Panc1 (cell line): ENCODE measurements at places on chromosomes 11 and 22.

DNA sequence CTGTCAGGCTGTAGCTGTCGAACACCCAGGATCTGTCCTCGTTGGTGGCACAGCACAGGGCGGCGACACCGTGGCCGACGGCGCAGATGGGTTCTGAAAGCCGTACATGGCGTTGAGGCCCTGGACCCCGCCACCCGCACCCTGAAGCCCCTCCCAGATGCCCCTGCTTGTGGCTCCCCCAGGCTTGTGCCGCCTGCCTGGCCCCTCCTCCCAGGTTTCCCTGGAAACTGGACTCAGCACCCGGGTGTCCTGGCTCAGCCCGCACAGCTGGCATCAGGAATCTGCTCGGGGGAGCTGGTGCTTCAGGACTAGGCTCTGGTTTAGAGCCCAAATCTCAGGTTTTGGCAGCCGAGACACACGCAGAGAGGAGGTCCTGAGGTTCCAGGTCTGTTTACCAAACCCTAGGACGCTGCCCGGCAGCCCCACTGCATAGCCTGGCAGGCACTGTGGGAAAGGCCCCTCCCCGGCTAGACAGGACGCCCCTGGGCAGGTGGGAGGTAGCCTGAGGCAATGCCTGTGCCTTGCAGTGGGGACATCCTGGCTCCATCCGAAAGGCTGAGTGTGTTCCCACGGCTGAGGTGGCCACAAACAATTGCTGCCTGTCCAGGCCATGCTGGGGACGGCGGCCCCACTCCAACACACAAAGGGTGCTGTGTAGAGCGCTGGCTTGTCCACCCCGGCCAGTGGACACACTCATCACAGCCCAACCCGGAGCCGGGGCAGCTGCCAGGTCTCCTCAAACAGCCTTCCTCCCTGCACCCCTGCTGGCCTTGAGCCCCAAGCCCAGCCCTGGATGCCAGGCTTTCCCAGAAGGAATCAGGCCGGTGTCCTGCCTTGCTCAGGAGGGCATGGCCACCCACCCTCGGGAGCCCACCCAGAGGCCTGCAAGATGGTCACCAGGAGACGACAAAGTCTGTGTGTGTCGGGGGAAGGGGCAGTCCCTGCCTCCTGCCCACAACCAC is 4.6 kb downstream of the GATD1 start:
- DNase-seq: no peak

- DNase-seq: no peak
These were observed 1.3 kb downstream of the PIK3C2A start for GRCh38 chr11:17206463-17206862.

- no peak for DNase-seq
These were observed 12.0 kb downstream of the CCND1 start for GRCh38 chr11:69652999-69653398.

- DNase-seq: no peak
These were observed 723 bp downstream of the OR51M1 start for GRCh38 chr11:5384335-5384734.

DNA sequence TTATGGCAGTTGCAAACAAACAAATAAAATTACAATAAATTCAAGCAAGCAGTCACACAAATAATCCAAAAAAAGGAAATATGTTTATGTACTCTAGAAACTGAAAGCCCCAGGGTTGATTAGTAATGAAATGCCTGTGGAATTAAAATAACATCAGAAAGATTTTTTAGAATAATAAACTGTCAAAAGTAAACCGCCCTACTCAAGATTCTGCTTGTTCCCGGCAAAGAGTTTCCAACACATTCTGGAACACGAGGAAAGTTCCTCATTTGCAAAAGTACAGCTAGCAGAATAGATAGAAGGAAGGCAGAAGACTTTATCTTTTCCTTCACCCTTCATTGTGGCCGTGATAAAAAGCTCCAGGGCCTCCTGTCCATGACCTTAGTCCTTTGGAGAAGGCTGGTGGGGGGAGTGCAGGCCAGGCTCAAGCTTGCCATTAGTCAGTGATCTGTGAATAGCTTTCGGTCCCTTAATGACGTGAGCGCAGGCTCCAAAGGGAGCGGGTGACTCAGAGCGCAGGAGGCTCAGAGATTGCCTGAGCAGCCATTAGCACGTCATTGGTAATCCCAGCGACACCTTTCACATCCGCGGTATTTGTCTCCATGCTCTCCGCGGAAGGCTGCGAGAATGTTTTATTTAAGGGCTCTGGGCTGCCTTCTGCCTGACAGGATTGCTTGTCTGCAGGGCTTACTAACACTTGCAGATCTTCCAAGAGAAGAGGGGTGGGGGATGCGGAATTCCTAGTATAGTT is 458.3 kb downstream of the METTL15 start:
- DNase-seq: peak; percentile 36

GRCh38 chr11:64848214-64848825 is 3.9 kb upstream of the CDC42BPG start:
- DNase-seq: no peak

GRCh38 chr22:23231471-23232093 is 51.3 kb downstream of the BCR start:
- no peak for DNase-seq
